ENCODE measurements at places on chromosomes 11 and 22.

DNA sequence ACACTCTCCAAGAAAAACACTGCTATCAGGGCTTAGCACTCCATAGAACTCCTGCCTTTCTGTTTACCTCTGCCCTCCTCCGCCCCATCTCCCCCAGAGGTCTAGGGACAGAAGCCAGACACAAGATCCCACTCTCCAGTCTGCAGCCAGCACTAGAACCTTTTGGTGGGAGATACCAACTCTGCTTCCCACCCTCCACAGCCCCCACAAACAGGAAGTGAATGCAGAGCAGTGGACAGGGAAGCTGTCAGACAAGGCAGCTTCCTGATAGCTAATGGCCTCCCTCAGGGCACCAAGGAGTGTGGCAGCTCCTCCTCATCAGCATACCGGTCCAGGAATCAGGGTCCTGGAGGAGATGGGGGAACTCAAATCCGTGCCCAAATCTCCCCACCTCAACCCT, 5.1 kb downstream of the SCN4B start:
- DNase-seq = no peak

DNA sequence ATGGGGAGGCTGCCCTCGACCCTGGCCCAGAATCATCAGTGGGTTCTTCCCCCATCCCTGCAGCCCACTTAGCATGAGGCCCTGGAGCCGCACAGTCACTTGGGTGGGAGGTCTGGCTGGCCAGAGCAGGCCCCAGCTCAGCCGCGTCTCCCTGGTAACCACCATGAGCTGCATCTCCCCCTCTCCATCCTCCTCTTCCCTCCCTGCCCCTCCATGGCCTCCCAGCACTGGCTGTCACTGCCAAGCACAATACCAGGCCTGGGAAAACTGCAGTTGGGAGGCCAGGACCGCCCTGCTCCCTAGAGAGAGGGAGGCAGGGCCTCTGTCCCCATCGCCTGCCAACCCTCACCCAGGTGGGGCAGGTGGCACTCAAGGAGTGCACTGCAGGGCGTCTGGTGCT, 8.0 kb downstream of the CSDC2 start:
- DNase-seq = no peak

DNA sequence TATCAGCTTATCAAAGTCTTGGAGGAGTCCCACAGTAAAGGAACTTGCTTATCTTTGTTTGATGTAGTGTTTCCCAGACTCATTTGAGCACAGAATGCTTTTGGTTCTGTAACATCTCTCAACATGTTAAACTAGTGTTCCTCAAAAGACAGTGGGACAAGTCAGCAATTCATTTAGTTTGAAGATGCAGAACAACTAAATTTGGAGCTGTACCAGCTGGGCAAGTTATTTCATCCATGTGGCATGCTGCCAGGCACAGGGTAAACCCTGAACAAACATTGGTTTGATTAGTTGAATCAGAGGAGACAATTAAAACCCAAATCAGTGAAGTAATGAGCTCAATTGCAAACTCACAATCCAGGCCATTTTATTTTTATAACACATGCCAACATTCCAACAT, 141.2 kb downstream of the CSNK2A3 start:
- DNase-seq = no peak

DNA sequence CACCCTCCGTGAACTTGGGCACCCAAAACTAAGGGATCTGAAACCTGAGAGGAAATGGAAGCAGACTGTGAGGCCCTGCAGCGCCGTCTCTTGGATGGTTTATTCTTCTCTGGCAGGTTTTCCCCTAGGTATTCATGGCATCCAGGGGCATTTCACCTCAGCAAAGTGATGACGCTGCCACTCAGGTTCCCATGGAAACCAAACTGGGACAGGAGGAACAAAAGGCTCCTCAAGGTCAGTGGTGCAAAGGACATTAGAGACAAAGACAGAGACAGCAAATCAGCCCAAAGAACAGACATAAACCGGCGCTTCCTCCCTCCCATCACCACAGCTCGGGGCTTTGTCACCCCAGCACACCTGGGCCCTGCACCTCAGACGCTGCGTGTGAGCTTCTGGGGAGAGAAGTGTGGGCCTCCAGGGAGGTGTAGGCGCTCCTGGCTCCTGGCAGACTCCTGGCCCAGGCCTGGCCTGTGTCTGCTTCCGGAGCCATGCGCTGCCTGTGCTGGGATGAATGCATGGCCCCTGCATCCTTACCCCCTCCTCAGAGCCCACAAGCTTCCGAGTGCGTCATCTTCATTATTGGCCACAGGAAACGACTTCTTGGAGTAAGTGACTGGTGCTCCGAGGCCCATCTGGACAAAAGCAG, 5.9 kb downstream of the TP53AIP1 start:
- DNase-seq = no peak

- no peak for DNase-seq
These were observed 10.9 kb downstream of the NCF4 start for GRCh38 chr22:36871669-36872081.

- no peak for DNase-seq
These were observed 7.8 kb upstream of the BCL9L start for GRCh38 chr11:118933486-118933885.

DNA sequence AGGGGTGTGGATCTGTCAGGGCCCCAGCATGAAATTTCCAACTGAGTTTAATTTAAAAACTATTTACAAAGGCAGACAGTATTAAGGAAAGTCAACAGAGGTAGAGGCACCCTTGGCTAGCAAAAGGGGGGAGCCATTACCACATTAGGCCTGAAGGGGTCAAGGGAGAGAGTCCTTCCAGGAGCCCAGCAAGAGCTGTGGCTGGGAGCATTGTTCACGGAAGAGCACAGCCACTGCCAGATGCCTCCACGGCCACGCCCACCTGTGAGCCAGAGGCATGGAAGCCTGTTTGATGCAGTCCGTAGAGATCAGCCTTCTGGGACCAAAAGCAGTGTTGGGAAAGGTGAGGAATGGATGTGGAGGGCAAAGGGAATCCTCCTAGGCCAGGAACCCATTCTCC, 102.6 kb downstream of the GALNT18 start:
- no peak for DNase-seq

DNA sequence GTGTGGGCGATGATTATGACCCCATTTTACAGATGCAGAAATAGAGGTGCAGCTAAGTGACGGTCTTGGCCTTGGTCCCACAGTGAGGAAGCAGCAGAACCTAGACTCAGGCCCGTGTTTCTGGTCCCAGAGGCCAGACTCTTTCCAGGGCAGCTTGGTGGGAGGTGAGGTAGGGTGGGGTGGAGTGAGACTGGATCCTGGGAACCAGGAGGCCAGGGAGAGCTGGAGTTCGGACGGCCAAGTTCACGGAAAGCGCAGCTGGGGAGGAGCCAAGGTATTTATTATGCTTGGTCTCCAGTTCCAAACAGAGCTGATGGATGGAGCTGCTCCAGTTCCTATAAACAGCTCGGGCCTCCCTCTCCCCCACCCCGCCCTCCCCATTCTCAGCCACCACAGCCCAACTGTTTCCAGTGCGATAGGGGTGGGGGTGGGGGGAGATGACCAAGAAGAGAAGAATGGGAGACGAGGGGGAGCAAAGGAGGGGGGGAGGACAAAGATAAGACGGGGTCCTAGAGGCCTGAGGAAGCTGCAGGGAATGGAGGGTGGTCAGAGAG, 16.2 kb downstream of the LRRC32 start:
- no peak for DNase-seq

DNA sequence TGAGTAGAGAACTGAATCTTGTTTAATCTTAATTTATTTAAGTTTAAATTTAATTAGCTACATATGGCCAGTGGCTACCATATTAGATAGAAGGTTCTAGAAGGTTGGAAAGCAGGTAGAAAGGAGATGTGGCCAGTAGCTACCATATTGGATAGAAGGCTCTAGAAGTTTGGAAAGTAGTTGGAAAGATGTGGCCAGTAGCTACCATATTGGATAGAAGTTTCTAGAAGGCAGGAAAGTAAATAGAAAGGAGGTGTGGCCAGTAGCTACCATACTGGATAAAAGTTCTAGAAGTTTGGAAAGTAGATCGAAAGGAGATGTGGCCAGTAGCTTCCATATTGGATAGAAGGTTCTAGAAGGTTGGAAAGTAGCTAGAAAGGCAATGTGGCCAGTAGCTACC, 2.2 kb downstream of the CRYBA4 start:
- DNase-seq = no peak

DNA sequence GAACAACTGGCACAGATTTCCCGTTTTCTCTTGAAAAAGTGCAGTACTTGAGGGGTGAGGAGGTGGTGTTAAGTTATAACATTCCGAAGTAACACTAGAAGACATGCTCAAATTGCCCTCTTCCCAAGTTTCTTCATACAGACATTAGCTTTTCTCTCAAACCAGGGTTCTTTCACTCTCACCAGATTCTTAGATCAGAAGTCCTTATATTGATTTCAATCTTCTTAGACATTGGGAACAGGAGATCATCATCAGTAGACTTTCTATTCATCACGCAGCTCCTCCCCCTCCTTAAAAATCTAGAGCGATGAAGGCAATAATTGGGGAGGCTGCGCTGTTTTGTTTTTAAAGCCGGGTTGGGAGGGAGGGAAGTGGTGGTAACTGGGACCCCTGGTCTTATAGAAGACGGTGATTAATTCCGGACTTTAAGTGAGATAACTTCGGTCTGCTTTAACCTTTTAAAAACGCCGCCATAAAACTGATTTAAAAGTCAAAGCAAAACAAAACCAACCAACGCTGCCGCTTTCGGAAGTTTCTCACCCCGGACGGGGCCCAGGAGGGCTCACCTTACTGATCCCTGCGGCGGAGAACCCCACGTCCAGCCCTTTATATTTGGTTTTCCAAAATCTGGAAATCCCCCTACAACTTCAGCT, 665 bp downstream of the USP28 start:
- DNase-seq = no peak

GRCh38 chr11:105100206-105100605, 39.4 kb downstream of the CARD18 start:
- no peak for DNase-seq

DNA sequence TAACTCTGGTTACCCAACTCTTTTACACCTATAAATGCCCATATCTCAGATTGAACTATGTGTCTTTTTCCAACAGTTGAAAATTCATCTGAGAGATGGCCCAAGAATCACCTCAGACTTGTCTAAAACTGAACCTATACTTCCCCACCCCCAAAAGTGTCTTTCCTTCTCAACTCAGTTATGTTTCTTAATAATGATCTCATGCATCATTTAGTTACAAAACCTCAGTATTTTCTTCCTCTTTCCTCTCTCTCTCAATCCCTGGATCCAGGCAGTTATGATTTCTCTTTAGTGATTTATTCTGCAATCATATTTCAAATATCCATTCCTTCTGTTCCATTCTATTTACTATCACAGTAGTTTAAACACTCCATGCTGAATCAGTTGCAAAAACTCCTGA, 32.3 kb upstream of the ADSL start:
- DNase-seq = no peak

DNA sequence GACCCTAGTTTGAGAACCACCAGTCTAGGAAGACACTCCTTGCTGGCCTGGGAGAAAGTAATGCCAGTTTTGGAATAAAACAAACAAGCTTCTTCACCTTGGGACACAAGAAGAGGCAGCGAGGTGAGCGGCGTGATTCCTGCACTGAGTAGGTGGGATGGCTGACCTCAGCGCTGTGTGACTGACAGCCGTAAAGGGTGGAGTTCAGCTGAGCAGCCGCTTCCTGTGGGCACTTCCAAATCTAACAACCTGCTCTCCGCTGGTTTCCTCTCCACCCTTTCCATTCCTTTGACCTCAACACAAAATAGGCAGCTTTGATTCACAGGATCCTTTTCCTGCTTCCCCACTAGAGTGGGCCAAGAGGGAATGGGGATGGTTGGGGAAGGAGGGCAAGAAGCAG, 45.8 kb downstream of the PC start:
- no peak for DNase-seq

DNA sequence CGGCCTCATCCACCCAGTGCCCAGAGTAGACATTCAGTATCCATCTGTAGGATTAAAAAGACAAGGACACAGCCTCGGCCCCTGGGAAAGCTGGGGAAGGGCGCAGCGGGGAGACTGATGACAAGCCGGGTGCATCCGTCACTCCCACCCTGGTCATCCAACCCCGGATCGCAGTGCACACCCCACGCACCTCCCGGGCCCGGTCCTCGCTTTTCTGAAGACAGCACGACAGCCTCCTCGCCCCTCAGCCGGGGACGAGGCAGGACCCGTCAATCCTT, 1.1 kb downstream of the FCHSD2 start:
- DNase-seq = no peak

DNA sequence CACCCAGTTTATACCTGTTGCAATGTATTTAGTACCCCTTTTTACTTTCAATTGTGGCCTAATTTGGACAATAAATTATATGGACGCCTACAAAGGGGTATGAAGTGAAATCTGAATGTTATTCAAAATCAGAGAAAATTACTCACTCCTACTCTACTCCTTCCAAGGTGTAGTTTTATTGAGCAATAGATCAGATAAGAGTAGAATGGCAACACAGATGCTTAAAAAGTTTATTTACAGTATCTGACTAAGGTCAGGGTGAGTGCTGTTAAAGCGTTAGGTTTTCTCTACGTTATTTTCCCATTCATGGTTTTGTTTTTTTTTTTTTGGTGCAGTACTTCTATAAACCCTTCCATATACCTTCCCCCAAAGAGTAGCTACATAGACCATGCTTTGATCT, 805.6 kb downstream of the KCNA4 start:
- DNase-seq = no peak

DNA sequence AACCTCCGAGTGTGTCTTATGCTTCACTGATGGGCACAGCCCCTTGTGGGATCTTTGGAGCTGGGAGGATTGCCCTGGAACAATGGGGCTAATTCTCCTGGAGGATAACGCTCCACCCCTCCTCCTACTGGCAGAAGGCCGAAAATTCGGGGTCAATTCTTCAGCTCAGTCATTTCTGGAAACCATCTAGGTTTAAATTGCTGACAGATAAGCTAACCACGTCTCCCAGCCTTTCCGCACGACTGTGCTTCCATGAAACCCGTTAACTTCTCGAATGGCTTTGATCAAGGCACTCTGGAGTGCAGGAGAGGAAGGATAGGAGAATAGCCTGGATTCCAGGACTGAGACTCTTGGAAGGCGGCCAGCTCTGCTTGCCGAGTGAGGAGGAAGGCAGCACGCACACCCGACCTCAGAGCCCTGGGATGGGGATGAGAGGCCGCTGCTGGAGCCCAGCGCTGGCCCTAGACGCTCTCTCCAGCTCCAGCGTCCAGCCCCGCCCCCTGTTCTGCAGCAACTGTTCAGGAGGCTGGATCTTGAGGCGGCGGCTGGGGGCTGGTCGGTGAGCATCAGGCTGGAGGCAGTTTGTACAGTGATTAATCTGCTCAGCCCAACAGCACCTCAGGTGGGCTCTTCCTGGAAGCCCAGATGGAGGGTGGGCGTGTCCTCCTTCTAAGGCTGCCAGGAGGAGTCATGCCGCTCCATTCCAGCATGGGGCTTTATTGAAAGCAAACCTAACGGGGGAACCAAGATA, 176.7 kb upstream of the NCAM1 start:
- DNase-seq = no peak

GRCh38 chr11:109547356-109548027, 125.5 kb downstream of the C11orf87 start:
- no peak for DNase-seq

GRCh38 chr11:11532574-11532973, 89.2 kb downstream of the GALNT18 start:
- no peak for DNase-seq

DNA sequence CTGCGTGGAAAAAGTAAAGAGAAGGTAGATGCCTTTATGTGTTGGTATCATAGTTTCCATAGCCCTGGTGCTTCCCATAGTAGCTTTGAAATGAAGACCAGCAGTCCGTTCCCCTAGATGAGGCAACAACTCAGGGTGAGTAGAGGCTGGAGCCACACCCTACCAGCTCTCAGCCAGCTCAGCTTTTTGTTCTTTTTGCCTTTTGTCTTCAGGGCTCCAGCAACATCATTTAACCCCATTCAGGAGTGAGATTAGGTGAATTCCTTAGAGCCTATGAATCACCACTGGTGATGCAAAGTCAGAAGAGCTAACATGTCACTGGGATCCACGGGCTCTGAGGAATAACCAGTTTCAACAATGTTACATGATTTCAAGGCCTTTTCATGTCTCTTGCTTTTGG, 14.0 kb upstream of the SESN3 start:
- no peak for DNase-seq

Data from activated naive CD8-positive, alpha-beta T cell treated with anti-CD3 and anti-CD28 coated beads, Interleukin-2, amount 50 U/mL, for 16 hours (primary cell).